ENCODE measurements at places on chromosomes 5 and 9.

GRCh38 chr9:136526625-136527066 is 19.2 kb downstream of the NOTCH1 start:
- DNase-seq: no peak

GRCh38 chr5:122699201-122699600 is 75.7 kb upstream of the SNX2 start:
- no peak for DNase-seq

DNA sequence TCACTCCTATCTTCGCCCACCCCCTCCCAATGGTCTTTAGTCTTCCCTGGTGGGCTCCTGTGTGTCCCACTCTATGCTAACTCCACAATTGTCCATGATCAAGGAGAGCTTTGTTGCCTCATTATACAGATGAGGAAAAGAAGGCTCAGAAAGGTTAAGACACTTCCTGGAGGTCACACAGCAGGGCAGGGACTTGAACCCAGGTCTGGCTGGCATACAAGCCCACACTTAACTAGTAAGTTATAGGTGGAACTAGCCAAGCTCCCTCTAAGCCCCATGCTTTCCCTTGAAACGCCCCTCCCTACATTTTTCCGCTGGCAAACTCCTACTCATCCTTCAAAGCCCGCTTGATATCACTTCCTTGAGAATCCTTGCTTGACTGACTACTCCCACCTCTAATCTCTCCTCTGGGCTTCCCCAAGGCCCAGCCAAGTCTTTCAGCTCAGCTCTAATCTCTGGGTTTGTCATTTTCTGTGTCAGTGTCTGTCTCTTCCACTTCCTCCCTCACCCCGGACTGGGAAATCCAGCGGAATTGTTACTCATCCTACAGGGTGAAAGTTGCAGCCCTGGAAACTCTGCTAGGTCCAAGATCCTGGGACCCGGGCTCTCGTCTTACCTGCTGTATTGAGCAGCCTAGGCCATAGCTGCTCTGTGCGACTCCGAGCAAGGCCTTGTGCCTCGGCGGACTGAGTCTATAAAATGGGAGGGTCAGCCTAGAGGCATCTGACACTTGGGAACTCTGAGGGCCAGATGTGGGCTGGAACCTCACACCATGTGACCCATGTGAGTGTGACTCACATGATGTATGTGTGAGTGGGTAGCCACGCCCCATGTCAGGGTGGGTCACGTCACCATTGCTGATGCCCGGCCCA is 144.5 kb downstream of the GAPVD1 start:
- DNase-seq: no peak

GRCh38 chr5:6266671-6267197 is 111.6 kb downstream of the MED10 start:
- no peak for DNase-seq

GRCh38 chr9:127452691-127453090 is 1.4 kb downstream of the LRSAM1 start:
- no peak for DNase-seq

DNA sequence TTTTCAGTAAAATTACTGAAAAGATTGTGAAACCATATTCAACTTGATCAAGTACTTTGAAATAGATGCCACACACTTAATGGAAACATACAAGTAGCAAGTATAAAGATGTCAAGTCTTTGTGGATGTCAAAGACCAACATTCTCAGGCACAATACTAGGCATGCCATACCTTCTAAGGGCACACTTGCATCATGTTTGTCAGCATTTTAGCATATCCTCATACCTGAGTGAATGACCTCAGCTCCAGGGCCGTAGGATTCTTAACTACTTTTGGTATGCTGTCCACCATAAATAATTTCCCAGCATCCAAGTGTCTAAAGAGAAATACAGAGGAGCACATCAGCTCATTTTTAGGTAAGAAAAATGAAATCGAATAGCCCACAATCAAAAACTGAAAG is 86.4 kb downstream of the FREM1 start:
- no peak for DNase-seq

DNA sequence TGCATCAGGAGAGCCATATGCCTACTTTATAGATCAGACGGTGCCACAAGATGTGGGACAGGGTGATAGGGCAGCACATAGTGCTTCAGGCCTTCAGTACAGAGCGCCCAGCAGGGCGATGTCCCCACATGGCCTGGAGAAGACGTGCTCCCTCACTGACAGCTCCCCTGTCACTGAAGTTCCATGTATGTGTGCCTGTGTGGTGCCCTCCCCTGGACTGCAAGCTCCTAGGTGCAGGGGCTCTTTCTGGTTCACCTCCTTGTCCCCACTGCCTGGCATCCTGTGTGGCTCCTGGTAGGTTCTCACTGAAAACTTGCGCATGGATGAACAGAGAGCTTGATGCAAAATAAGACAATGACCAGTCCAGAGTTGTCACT is 233.1 kb downstream of the GADD45G start:
- DNase-seq: no peak

GRCh38 chr5:78483809-78484521 is 123.5 kb downstream of the SCAMP1 start:
- no peak for DNase-seq

DNA sequence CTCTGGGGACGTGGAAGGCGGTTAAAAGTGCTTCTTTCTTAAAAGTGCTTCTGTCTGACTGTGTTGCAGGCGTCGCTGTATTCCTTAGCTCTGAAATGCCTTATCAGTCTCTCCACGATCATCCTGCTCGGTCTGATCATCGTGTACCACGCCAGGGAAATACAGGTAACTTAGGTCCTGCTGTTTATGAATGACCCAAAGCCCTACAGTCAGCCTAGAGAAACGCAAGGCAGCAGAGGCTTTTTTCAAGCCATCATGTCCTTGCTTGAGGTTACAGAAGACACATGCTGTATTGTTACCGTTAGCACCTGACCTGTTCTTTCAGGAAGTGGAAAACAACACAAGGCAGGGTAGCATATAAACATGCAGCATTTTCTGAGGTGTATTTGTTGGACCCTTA is 2.0 kb downstream of the KCNN2 start:
- DNase-seq: no peak

DNA sequence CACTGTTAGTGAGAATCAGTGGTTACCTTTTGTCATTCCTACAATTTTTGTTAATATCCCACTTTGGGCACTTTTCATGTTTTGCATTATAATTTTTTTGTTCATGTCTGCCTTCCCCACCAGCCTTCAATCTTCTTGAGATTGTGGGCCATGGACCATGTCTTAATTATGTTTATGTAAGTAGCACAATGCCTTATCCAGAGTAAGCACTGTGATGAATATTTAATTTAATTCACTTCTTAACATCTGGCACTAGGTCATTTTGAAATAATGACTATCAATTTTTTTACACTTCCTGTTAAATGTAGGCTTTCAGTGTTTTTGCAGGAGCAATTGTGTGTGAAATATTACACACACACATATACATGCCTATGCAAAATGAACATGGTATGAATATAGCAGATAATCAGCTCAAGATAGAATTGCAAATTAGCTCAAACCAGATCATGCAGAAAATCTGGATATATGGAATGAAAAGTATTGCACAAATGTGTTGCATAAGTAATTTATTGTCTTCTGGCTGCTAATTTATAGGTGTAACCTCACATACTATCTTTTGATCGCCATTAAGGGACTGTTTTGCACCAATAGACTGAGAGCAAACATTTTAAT is 5.3 kb upstream of the SHOC1 start:
- no peak for DNase-seq
